ENCODE measurements at places on chromosomes 11 and 22. TPM values are rescaled to one million over a fixed set of nuclear protein-coding genes. Genes with fewer than 3 reads are reported as not detected.

DNA sequence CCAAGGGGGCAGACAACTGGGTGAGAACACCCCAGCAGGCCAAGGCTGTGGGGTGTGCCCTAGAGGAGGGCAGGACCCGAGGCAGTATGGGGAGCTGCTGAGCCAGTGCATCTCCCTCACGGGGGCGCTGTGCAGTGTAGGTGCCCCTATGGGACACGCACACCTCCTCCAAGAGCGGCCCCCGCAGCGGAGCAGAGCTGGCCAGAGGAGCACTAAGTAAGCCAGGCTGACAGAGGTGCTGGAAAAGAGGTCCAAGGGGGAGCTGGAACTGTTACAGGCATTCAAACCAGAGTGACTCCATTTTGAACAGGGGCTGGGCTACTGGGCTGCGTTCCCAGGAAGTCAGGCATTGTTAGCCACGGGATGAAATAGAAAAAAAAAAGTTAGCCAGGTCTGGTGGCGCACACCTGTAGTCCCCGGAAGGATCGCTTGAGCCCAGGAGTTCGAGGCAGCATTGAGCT lies 41.8 kb downstream of the TST start:
- peak; percentile 42 for DNase-seq

DNA sequence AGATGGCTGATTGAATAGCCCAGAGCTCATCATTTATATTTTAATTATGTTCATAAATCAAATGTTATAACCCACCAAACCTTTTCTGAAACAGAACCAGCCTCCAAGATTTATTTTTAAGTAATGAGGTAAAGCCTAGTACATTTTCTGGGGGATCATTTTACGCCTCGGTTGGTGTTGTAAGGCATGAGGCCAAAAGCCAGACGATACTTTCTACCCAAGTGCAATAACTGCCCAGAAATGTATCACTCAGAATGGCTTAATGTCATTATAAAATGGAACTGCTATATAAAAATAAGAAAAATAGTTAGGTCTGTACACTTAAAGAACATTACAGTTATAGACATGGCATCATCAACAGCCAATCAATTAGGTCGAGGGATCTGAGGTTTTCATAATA lies 283.3 kb downstream of the CADM1 start:
- DNase-seq: no peak

DNA sequence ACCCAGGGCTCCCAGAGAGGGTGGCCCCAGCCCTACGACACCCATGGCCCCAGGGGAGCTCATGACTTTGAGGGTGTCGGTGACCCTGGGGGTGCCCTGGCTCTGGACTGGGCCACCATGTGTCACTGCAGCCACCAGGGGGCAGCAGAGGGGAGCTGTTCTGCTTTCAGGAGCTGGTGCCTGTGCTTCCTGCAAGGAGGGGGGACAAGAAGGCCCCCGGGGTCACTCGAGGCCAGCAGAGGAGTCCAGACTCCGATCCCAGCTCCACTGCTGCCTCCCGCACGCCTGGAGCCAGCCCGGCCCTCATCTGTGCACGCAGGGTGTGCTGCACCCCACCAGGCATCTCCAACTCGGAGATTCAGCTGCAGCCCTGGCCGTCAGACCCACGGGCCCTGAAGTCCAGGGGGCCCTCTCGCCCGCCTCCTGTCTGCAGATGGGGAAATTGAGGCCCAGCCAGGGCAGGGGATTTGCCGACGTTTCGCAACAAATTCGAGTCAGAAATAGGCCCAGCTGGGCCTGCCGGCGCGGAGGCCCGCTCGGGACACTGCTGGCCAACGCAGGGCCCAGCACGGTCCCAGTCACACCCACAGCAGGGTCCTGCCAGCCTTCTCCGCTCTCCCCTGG lies 29.5 kb upstream of the WNT7B start:
- peak; percentile 90 for DNase-seq

- DNase-seq: peak; percentile 28
Measured at GRCh38 chr11:42337786-42338455, 878.5 kb upstream of the LRRC4C start.

GRCh38 chr11:103700622-103701021 lies 335.8 kb upstream of the DDI1 start:
- peak; percentile 61 for DNase-seq

- peak; percentile 99 for DNase-seq
Measured at GRCh38 chr11:33692013-33692504, 8.6 kb downstream of the C11orf91 start.

DNA sequence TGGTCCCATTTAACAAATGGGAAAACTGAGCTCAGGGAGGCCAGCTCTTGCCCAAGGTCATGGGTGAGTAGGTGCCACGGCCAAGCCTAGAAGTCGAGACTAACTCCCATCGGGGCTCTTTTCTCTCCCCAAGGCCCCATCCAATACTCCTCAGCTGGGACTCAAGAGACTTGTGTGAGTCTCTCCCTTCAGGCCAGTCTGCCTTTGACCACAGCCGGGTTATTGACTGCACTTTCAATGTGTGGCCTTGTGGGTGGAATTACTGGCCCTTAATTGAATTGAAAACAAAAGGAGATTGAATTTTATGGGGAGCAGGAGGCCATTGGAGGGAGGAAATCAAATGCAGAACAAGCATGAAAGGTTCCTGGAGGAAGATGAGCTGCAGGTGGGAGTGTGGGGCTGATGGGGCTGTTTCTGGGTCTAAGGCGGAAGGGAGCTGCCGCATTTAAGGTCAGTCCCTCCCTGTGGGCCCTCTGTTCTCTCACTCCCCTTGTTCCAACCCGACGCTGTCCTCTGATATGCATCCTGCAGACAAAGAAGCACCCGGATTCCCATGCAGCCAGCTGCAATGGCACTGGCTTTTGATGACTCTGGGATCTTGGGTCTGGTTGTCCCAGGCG lies 552.8 kb downstream of the MIAT start:
- peak; percentile 54 for DNase-seq

GGTLC3 gene
- total RNA-seq: not detected

DNA sequence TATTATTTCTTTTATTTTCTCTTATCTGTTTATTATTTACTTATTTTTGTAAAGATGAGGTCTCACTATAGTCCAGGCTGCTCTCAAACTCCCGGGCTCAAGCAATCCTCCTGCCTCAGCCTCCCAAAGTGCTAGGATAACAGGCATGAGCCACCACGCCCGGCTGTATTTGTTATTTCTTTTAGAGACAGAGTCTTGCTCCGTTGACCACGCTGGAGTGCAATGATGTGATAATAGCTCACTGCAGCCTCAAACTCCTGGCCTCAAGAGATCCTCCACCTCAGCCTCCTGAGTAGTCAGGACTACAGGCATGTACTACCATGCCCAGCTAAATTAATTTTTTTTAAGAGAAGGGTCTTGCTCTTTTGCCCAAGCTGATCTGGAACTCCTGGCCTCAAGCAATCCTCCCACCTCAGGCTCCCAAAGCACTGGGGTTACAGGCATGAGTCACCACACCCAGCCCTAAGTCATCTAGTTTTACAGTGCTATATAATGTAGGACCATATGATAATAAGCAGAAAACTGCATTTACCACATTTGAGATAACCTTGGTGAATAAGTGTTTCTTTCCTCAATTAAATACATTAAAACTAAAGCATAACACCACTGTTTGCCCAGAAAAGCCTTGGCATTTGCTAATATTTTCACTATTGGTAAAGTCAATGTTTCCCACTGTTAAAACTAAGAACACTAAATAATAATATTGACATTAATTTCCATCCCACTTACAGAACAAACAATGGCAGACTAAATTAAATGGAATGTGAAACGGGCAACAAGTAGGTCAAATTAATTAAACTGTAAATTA lies 127.5 kb downstream of the SIK3 start:
- peak; percentile 46 for DNase-seq

LRRC32 gene
- total RNA-seq: not detected

DNA sequence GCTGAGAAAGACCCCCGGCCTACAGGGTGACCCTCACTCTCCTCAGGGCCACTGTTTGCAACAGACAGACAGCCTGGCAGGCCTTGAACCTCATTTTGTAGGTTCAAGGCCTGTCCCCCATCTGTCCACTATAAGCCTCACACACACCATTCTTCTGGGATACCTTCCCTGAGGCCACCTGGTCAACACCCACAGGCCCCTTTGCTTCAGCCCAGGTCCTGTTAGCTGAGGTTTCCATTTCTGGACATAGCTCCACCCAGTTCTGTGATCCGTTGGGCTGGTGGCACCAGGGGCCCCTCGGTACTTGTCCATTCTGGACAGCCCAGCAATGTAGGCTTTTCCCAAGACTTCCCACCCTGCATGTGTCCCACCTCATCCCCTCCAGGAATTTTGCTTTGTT lies 3.1 kb downstream of the MIF start:
- DNase-seq: no peak

TMEM138 gene
- 67.3 TPM for total RNA-seq

DNA sequence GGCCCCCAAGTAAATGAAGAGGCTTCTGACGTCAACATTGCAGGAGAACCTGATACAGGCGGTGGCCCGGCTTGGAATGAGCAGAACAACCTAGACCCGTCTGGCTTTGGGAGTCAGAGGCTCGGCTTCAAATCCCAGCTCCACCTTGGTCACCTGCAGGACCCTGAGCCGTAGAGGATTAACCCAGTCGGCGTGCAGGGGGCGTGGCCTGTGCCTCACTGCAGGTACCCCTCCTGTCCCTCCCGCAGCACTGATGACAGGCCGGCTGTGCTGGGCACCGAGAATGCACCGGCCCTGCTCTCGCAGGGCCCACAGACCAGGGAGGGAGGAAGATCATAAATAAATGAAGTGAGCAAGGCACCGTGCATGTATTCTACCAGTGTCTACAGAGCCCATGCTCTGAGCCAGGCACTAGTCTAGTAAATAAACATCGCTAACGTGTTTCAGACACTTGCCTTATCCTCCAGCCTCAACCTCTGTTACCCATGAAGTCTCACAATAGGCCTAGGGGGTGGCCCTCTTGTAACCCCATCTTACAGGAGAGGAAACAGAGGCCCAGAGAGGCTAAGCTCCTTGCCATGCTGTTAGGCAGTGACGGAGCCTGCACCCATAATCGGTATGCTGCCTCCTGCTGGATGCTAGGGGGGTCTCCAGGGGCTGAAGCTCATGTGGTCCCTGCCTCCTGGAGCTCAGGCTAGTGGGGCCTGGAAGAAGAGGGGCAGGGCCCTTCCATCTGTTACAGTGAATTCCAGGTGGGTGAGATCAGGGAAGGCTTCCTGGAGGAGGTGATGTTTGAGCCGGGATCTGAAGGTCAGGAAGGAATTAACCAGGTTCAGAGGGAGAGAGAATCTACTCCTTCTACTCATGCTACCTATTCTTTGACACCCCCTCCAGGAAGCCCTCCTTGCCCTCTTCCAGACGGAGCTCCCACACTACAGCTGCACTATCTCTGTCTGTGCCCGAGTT lies 53.4 kb downstream of the RTL6 start:
- no peak for DNase-seq

RASD2 gene
- total RNA-seq: 1.6 TPM

GRCh38 chr11:116172156-116172555 lies 600.6 kb downstream of the BUD13 start:
- no peak for DNase-seq

GRCh38 chr11:94553938-94554337 lies 10.2 kb downstream of the FUT4 start:
- peak; percentile 83 for DNase-seq

- DNase-seq: peak; percentile 82
Measured at GRCh38 chr11:62791501-62792201, at the start of gene TMEM223. TSS of gene TMEM223 (minus strand) at chr11:62792006. CDS start at chr11:62791994, 12 bp downstream.

DNA sequence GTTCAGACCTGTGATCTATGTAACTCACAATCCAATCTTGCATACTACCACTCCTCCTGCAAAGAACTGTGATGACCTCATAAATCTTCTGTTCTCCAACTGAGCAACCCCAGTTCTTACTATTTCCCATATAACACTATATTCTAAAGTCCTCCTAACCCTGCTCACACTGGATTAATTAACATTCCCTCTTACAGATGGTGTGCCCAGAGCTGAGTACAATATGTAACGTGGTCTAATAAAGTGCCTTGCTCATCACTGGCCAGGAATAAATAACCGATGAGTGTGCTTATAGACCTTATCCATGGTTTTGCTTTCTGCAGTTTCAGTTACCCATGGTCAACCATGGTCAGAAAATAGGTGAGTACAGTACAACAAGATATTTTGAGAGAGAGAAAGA lies 28.6 kb downstream of the PRCP start:
- DNase-seq: no peak

GRCh38 chr11:68632802-68633201 lies 51.5 kb upstream of the GAL start:
- peak; percentile 61 for DNase-seq

DNA sequence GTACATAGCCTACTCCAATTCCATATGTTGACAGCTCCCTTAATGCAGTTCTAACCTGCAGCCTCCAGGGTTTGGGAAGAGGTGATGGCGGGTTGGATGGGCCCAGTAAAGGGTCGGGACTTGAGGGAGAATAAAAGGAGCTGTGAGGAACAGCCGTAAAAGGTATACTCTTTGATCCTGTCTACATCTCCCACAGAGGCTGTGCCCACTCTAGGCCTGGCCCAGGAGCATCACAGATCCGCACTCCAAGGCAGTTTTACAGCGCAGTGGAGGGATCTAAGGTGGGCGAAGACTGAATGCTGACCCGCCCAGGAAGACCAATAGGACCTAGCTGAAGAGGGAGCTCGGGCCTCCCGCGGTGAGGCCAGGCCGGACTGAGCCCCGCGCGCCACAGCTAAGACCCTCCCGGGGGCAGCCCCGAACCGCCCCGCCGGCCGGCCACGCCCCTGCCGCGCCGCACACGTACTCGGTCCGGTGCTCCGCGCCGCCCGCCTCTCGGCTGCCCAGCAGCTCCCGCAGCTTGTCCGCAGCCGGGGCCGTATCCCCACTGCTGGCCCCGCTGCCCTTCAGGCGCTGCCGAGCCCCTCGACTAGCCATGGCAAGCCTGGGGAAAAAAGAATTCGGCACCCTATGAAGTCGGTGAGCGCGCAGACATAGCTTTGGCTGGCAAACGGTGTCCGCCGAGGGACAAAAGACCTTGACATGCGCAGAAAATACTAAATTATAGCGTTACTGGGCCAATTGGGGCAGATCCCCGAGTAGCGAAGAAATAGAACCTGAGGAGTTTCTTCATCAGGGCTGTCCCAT lies at the start of gene ALG9:
Gene ALG9, minus strand, starts transcription at position 696 of the 807 bp plus-strand sequence. Its CDS starts 99 bp downstream, at position 597.
- peak; percentile 78 for DNase-seq

SLC22A6 gene
- total RNA-seq: not detected

DNA sequence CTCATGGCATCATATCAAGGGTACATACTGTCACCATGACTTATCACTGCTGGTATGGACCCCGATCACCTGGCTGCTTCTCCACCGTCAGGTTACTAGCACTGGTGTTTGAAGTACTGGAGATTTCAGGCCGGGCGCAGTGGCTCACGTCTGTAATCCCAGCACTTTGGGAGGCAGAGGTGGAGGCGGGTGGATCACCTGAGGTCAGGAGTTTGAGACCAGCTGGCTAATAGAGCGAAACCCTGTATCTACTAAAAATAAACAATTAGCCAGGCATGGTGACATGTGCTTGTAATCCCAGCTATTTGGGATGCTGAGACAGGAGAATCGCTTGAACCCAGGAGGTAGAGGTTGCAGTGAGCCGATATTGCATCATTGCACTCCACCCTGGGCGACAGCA lies 82.4 kb upstream of the ANO1 start:
- DNase-seq: no peak

GRCh38 chr22:20248461-20248978 lies 19.6 kb downstream of the RTN4R start:
- DNase-seq: no peak

GRAP2 gene
- total RNA-seq: 0.22 TPM

All from M059J (cell line).